ENCODE measurements at places on chromosomes 7 and 10.
A peak's percentile ranks its signal among the peaks of the same experiment; 100 is the strongest.

DNA sequence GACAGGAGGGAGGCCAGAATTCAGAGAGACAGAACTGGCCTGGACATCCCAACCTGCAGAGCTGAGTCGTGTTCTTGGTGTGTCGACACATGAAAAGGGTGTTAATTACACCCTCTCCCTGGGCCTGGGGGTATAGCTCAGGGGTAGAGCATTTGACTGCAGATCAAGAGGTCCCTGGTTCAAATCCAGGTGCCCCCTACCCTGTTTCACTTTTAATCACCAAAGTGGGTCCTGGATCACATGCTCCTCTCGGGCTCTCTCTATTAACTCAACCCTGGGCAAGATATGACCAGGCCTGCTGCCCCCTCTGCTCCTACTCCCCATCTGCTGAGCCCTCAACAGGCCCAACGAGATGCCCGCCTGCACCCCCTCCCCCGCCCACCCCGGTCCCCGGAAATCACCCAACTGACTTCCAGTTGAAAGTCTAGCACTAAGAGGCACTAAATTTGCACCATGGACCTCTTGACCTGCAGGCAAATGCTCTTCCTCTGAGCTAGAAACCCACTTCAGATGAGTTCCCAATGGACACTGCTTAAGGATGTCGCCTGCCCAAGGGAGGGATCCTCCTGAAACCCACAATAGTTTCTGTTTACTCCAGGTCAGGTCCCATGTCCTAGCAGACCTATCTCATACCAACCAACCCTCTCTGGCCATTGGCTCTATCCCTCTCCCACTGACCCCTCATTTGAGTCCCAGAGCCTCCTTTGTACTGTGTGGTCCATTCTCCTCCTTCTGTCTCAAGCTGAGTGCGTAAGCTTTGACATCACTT lies 137.6 kb downstream of the ZNF467 start:
- no peak for DNase-seq

DNA sequence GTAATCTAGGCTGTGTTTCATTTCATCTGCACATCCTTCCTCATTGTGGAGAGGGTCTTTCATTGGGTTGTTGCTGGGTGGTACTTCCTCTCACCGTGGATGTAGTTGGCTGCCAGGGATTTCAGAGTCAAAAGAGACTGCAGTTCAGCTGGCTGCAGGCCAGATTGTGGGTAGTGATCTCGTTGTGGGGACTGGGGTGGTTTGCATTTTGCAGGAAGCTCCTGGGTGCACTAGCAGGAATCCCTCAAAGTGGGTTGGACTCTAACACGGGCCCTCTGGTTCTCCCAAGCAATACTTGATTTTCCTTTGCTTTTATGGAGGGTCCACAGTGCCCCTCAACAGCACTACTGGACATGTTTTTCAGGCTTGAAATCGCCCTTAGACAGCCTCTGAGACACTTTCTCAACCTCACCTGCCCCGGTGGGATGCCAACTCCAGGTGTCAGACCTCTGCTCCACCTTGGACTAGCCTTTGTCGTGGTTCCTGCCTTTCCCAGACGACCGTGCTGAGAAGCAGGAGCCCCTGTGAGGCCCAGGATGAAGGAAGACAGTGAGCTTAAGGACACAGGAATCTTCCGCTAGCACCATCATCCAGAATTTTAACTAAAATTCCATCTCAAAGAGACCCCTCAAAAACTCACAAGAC lies 23.9 kb upstream of the ZNF273 start:
- DNase-seq = no peak

- DNase-seq = no peak
Observed at GRCh38 chr7:78179211-78179610, 380.6 kb downstream of the PHTF2 start.

DNA sequence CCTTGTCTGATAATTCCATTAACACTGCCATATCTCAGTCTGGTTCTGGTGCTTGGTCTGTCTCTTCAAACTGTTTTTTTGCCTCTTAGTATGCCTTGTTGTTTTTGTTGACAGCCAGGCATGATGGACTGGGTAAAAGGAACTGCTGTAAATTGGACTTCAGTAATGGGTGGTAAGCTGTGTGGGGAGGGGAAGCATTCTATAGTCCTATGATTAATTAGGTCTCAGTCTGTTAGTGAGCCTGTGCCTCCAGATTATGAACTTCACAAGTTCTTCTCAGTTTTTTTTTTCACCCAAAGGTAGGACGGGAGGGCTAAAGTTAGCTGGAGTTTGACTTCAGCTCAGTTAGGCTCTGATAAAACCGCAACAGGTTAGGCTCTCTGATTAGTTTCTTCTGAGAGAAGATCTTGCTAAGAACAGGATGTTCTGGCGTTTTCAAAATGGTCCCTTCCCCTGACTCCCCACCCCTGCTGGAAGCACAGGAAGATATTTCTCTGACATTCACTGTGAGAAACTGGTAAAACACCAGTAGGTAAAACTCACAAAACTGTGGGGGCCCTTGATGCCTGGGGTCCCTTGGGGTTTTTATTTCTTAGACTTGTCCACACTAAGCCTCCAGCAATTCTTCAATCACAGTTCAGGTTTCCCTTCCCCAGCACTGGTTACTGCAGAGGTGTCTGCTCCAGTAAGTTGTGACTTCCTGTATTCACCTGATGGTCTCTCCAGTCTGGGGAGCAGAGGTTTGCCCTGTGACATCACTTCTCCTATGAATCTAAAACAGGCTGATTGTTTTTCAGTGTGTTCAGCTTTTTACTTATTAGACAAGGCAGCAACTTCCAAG lies 43.3 kb upstream of the CCDC71L start:
- DNase-seq = no peak

DNA sequence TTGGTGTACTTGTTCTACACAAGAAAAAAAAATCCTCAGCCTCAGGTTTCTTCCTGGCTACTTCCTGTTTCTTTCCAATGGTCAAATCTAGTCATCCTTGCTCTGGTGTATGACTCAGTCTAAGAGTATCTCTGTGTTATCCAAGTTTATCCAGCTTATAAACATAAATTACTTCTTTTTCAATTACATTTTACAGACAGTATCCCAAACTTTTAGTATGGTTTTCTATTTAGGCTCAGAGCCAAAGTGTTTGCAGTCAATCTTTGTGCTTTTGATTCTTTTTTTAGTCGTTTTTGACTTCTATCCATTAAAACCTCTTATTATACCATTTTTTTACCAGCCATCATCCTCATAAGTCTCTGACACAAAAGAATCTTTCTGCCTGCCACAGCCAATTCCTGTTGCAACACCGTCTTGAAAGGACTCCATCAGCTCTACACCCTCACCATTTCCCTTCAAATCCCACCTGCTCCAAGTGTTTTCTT lies 294.6 kb downstream of the PTEN start:
- DNase-seq = peak; percentile 92
